GM18507 (cell line): ENCODE measurements at places on chromosomes 12 and 14.

DNA sequence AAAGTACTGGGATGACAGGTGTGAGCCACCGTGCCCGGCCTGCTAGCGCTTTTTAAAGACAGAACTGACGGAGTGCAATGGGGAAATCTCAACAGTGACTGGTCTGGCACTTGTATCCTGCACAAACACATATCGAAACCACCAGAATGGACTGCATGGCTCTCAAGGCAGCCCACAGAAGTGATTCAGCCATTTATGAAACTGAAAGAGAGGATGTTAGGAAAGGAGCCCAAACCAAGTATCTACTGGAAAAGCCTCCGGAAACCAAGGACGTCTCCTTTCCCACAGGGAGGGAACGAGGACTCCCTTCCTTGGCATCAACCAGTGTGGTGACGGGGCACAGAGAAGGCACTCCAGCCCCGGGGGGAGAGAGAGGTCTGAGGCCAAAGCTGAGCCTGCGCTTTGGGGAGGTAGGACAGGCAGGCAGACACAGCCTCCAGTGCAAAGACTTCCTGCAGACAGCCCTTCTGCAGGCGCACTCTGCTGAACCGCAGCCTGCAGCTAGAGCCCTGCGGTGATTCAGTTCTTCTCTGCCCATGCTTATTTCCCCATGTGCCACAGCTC, 16.5 kb downstream of the SLC15A4 start:
- no peak for DNase-seq

GRCh38 chr12:4663971-4664505, 15.1 kb downstream of the NDUFA9 start:
- no peak for DNase-seq

- no peak for DNase-seq
Measured at GRCh38 chr14:38238332-38238731, 17.6 kb downstream of the CLEC14A start.

DNA sequence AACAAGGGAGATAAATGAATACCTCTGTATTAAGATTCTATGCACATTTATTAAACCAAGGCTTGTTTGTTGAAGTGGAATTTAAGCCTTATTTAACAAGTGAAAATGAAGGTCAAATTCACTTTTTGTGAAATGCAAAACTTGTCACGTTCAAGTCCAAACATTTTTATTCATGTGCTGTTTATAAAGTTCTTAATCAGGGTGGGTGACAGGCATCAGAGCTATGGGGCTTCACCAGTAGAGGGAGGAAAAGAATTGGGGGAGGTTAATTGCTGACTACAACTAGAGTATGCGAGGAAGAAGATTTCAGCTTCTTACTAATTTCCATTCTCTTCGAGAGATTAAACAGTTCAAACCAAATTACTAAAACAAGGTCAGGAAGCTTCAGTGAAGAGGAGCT, 9.7 kb downstream of the MOK start:
- no peak for DNase-seq

DNA sequence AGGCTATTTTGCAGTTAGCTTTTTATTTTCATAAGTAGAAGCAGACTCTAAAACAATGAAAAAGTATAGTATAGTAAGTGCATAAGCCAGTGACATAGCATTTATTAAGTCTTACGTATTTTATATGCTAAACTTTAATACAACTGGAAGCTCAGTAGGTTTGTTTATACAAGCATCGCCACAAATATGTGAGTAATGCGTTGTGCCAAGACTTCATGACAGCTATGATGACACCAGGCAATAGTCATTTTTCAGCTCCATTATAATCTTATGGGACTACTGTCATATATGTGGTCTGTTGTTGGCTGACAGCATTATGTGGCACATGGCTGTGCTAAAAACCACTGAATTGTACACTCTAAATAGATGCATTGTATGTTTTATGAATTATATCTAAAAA, 40.3 kb downstream of the SLC38A2 start:
- no peak for DNase-seq

DNA sequence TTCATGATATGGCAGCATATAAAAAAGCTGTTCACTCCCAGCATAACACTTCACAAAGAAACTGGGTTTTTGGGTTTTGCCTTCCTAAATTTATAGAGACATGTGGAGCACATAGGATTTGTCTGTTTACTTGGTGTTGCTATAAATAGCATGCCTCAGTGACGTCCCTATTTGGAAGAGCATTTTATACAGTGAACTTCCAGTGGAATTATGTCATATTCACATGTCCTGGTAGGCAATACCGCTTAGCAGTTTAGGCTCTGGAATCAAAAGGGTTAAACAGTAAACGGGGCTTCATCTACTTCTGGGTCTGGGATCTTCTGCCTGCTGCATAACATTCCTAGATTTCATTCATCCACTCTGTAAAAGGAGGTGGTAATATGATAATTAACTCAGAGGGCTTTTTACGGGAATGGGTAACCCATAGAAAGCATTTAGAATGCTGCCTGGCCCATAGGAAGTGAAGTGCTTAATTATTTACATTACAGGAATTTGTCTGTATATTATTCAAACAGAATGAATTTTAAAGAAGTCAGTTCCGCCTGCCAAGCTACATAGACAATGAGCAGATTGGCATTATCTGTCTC, 396.1 kb downstream of the TMTC2 start:
- no peak for DNase-seq

DNA sequence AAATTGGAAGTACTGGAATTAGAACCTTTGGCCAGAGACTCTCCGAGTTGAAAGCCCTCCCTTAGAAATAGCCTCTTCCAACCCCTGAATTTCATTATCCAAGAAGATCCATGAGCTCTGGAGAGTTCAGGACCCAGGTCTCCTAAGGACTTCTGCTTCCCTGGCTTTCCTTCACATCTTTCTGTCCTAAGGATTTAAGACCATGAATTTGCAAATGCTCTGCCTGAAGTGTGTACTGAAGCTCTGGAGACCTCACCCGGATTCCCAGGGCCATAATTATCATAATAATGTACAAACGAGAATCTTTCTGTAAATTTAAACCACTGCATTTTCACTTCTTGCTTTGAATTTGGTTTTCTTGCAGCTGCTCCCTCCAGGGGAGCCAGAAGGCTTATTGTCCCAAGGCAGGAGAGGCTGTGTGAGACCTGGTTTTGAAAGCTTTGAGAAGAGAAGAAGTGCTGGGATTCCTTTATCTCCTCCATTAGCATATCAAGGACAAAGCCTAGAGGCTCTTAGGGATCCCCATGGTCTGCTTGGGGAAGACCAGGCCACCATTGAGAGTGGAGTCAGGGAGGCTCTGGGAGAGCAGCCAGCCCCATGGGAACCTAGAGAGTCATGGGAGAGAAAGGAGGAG, 41.1 kb downstream of the GLRX5 start:
- DNase-seq: no peak

DNA sequence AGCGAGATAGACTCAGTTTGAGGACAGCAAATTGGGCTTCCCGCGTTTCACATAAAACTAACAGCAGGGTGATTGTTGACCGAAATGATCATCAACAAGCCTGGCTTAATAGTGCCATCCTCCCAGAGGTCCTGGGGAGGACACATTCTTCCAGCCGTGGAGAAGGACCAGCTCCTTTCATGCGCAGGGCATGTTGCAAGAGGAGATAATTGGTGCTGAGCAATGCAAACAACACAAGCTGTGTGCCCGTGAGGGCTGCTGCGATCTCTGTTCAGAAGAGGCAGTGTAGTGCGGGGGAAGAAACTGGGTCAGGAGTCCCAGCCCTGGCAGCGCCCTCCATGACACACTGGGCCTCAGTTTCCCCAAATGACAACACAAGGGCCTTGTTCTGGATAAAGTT, 54.3 kb downstream of the CCDC85C start:
- no peak for DNase-seq

DNA sequence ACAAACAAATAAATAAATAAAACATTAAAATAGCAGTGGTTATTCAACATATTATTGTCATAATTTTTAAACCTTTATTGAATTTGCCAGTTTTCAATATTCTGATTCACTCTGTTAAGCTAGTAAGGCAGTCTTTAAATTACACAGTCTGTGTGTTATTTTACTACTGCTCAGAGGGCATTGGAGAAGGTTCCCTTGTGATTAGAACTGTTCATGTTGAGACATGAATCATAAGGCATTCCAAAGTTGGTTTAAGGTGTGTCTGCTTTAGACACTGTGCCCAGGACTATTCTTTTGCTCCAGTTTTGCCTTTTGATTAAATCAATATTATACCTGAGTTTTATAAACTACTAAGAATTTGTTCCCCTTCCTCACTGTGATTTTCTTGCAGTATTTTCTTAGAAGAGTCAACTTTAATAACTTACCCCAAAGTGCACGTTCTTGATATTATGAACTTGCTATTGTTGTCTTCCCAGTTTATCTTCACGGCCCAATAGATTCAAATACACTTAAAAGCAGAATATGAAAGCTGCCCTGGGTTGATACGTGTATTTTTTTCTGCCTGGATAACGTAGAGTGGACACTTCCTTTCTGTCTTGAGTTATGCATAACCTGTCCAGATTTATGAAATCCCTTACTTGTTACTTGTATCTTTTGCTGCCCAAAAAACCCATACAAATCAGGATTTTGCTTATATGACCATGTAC, 105.3 kb upstream of the BCAT1 start:
- DNase-seq: no peak

GRCh38 chr12:98750511-98750910, 105.4 kb downstream of the APAF1 start:
- DNase-seq: no peak

DNA sequence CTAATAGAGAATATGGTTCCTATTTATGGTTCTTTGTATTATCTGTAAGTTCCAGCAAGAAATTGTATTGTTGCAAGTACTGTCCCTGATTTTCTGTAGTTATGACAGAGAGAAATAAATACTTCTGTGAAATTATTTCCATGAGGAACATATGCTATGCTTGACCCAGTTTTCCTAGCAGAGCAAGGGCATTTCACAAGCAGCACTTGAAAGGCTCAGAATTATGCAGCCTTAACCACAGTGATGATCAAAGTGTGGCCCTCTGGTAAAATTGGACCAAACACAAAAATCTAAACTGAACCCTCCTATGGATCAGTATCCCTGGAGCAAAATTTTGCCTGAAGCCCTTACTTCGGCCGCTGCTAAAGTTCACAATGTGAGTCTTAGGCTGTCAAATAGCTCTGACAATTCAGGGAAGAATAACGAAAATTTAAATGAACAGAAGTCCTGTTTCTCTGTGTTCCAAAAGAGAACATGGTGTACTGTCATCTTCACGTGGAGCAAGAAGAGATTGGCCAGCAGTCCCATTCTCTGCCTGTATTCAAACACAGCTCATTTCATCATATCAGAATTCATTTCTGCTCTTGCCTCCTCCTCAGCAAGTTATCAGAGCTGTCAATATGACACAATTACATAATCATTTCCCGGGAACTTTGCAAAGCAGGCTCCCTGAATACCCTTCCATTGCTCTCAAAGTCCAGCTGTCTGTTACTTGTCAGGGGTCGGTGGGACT, 471.9 kb downstream of the RPS29 start:
- DNase-seq: no peak

DNA sequence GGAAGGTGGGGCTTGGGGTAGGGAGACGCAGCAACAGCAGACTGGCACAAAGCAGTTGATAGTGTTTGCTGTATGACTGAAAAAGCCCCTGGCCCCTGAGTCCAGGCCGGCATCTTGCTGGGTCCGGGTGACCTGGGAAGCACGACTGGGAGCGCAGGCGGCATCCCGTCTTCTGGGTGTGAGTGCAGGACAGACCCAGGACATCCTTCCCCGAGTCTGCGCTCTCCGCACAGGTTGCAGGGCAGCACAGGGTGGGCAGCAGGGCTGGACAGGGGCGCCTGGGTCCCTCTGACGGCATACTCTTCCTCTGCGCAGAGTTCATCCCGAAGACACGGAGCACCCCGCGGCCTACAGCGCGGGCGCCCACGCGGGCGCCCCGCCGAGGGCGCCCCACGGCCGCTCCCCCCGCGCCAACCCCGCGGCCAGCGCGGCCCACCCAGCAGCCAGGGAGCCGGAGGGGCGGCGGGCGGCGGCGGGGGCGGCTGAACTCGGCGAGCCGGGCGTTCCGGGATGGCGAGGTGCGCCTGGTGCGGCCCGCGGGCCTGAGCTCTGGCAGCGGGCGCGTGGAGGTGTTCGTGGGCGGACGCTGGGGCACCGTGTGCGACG, 9.2 kb upstream of the CYP46A1 start:
- DNase-seq: no peak

DNA sequence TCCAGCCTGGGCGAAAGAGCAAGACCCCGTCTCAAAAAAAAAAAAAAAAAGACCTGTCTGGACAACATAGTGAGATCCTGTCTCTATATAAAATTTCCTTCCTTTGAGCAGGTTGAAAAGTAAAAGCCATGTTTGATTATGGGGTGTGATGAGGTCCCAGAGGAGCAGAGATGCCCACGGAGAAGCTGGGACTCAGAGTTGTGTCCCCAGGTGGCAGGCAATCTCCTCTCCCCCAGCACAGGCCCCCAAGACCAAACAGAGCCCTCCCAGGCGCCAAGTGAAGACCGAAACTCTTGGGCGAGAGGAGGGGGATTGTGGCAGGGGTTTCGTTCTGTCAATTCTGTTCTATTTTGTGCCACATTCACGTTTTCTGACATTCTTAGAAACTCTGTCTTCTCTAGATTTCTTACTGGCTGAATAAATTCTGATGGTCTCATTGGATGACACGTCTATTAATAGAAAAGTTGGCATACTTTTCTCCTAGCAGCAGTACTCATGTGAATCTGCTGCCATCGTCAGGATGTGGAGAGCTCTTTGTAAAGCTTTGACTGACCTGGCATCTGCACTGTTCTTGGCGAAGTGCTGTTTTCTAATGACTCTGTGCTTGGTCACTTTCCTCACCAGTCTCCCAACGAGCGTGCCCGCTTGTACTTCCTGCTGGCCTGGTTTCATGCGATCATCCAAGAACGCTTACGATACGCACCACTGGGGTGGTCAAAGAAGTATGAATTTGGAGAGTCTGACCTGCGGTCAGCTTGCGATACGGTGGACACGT, 43.4 kb downstream of the HSP90AA1 start:
- DNase-seq: no peak

DNA sequence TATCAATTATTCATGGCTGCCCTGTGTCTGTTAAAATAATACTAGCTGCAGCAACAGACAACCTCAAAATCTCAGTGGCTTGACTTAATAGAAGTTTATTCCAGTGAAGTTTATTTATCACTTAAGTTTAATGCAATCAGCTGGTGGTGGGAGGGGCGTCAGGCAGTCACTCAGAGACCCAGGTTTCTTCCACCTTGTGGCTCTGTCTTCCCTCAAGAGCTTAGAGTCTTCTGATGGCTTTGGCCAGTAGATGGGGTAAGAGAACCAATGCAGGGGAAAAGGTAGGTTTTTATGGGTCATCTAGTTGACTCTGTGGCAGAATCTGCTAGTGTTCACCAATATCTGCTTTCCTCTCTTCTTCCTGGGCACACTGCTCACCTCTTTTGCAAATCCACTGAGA, 668.9 kb downstream of the AACS start:
- no peak for DNase-seq

DNA sequence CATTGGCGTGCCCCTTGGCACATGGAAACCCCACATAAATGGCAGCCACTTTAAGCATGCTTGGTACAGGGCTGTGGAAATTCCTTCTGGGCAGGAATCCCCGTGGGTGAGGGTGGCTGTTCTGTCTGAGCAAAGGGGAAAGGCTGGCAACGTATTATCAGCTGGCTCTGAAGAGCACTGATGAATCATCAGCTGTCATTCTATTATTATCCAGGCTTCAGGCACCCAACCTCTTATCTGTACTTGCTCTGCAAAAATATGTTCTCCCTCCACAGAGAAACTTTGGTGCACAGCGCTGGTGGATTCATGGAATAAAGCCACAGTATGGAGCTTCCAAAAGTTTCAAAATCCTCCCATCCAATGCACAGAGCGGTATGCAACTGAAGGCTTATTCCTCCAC, 167.1 kb downstream of the TBX5 start:
- no peak for DNase-seq

- no peak for DNase-seq
Measured at GRCh38 chr12:51846271-51846691, 2.2 kb downstream of the FIGNL2 start.
